ENCODE measurements at places on chromosomes 6 and 20. TPM values are rescaled to one million over a fixed set of nuclear protein-coding genes. Genes with fewer than 3 reads are reported as not detected.

The MRAP2 gene
- 0.75 TPM for total RNA-seq

- peak; percentile 7 for DNase-seq
- no peak overlapping the region for H3K27ac ChIP-seq
- H3K27me3 ChIP-seq = peaks cover 11% of the 10 kb centered on the region
- no peaks in the 10 kb centered on the region for H3K36me3 ChIP-seq
These were observed 381 bp upstream of the PEX7 start for GRCh38 chr6:136822046-136822375.

DNA sequence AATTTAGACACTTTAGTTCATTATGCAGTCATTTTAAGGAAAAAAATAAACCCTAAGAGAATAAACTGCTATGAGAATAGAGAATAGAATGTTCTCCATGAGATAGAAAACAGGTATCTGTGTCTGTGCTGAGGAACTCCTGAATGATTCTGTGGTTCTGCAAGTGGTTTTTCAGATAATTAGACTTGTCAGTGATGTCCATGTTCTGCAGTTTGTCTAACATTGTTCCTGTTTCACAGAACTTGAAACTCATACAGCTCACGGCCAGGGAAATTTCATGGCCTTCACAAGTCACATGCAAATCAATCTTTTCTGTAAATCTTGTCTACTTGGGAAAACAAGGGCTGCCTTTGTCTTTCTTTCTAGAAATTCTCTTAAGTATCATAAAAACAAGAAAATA, 73.4 kb upstream of the HMGCLL1 start:
- H3K4me1 ChIP-seq = peaks cover 8% of the 10 kb centered on the region
- no peak overlapping the region for H3K4me3 ChIP-seq
- no peaks in the 10 kb centered on the region for H3K36me3 ChIP-seq
- no peak for DNase-seq

GRCh38 chr20:44598423-44599305, 16.3 kb downstream of the PKIG start:
- no peak overlapping the region for H3K27ac ChIP-seq
- peaks cover 6% of the 10 kb centered on the region for H3K4me1 ChIP-seq
- no peaks in the 10 kb centered on the region for H3K36me3 ChIP-seq
- H3K4me3 ChIP-seq = no peak overlapping the region
- no peaks in the 10 kb centered on the region for H3K27me3 ChIP-seq
- peak; percentile 34 for DNase-seq

The GNAS-AS1 gene
- total RNA-seq = 5.8 TPM

GRCh38 chr6:135329851-135330803, 149.0 kb downstream of the MYB start:
- no peak overlapping the region for H3K4me3 ChIP-seq
- no peaks in the 10 kb centered on the region for H3K27me3 ChIP-seq
- no peak for DNase-seq
- H3K4me1 ChIP-seq = no peaks in the 10 kb centered on the region
- no peaks in the 10 kb centered on the region for H3K36me3 ChIP-seq

DNA sequence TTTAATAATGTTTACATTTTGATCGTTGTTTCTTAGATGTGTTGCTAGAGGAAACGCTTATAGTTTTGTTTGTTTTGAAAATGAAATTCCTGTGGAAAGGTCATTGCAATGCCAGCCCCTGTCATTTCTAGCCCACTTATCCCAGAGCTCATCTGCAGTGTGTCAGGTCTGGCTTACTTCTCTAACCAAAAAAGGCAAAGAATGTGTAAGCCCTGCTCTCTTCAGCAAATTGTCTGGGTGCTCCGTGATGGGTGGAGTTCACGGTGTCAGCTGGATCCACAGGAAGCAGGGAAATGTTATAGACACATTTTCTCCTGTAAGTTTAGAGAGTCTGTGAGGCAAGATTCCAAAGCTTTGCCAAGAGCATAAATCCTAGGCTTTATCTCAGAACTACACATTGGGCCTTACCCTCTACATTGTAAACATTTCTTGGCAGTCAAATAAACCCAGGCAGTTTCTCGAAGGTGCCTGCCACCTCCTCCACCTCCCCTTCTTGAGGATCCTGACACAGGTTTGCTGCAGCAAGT, 50.9 kb downstream of the RPRD1B start:
- H3K36me3 ChIP-seq = no peaks in the 10 kb centered on the region
- H3K27ac ChIP-seq = no peak overlapping the region
- no peak overlapping the region for H3K4me3 ChIP-seq
- H3K27me3 ChIP-seq = no peaks in the 10 kb centered on the region
- DNase-seq = no peak
- peaks cover 6% of the 10 kb centered on the region for H3K4me1 ChIP-seq

- no peaks in the 10 kb centered on the region for H3K36me3 ChIP-seq
- no peak overlapping the region for H3K4me3 ChIP-seq
- DNase-seq = no peak
- H3K4me1 ChIP-seq = no peaks in the 10 kb centered on the region
- H3K27ac ChIP-seq = no peak overlapping the region
These were observed 53.6 kb upstream of the KIF16B start for GRCh38 chr20:16626849-16627248.

The PEDS1 gene
- total RNA-seq = 21.6 TPM

DNA sequence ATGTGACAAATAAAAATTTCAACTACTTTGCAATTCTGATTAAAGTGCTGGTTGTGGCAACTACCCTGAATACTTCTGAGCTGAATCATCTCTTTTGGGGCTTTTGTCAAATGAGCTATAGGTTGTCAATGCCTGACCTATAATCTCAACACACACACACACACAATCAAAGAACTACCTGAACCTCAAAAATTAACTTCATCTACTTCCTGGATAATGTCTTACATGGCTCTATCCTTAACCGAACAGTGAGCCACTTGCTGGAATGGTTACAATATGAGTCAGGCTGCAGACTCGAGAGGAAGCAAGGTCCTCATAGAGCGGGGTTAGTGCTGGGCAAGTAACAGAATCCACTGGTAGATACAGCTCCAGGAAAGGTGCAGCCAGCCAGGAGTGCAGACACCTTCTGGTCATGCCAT, 70.6 kb upstream of the DST start:
- H3K4me1 ChIP-seq = peaks cover 48% of the 10 kb centered on the region
- no peak overlapping the region for H3K4me3 ChIP-seq
- H3K36me3 ChIP-seq = no peaks in the 10 kb centered on the region
- H3K27ac ChIP-seq = no peak overlapping the region

Data from neural progenitor cell (in vitro differentiated cells).